SJSA1 (cell line): ENCODE measurements at places on chromosomes 5 and 9.

GRCh38 chr9:18159254-18159653 lies 314.7 kb upstream of the ADAMTSL1 start:
- H3K27ac ChIP-seq: no peak overlapping the region
- no peaks in the 10 kb centered on the region for H3K27me3 ChIP-seq
- H3K4me3 ChIP-seq: no peak overlapping the region
- no peaks in the 10 kb centered on the region for H3K4me1 ChIP-seq
- H3K36me3 ChIP-seq: no peaks in the 10 kb centered on the region
- DNase-seq: no peak

GRCh38 chr9:125366676-125367075 lies 105.0 kb downstream of the GAPVD1 start:
- no peak for DNase-seq
- H3K36me3 ChIP-seq: peaks cover 29% of the 10 kb centered on the region
- H3K4me3 ChIP-seq: no peak overlapping the region

GRCh38 chr9:136857581-136858412 lies 5.7 kb downstream of the MAMDC4 start:
- H3K27me3 ChIP-seq: no peaks in the 10 kb centered on the region
- no peak for DNase-seq
- H3K36me3 ChIP-seq: peaks cover 56% of the 10 kb centered on the region
- no peak overlapping the region for H3K4me3 ChIP-seq
- H3K4me1 ChIP-seq: no peaks in the 10 kb centered on the region

- no peak overlapping the region for H3K4me3 ChIP-seq
- no peak for DNase-seq
- no peak overlapping the region for H3K27ac ChIP-seq
- H3K36me3 ChIP-seq: no peaks in the 10 kb centered on the region
- no peaks in the 10 kb centered on the region for H3K4me1 ChIP-seq
These were observed 459.1 kb downstream of the SPOCK1 start for GRCh38 chr5:137040024-137040423.

- peaks cover 6% of the 10 kb centered on the region; the same call in 1 of the 2 replicates for H3K36me3 ChIP-seq
- DNase-seq: no peak
- peak overlapping the region; percentile 21; the same call in 1 of the 2 replicates for H3K27ac ChIP-seq
- H3K27me3 ChIP-seq: no peaks in the 10 kb centered on the region
These were observed 145.2 kb downstream of the EDIL3 start for GRCh38 chr5:84239494-84239893.

- DNase-seq: no peak
- H3K27me3 ChIP-seq: no peaks in the 10 kb centered on the region
- H3K4me3 ChIP-seq: no peak overlapping the region
- no peak overlapping the region for H3K27ac ChIP-seq
These were observed 416.6 kb downstream of the PLK2 start for GRCh38 chr5:58043032-58043945.

DNA sequence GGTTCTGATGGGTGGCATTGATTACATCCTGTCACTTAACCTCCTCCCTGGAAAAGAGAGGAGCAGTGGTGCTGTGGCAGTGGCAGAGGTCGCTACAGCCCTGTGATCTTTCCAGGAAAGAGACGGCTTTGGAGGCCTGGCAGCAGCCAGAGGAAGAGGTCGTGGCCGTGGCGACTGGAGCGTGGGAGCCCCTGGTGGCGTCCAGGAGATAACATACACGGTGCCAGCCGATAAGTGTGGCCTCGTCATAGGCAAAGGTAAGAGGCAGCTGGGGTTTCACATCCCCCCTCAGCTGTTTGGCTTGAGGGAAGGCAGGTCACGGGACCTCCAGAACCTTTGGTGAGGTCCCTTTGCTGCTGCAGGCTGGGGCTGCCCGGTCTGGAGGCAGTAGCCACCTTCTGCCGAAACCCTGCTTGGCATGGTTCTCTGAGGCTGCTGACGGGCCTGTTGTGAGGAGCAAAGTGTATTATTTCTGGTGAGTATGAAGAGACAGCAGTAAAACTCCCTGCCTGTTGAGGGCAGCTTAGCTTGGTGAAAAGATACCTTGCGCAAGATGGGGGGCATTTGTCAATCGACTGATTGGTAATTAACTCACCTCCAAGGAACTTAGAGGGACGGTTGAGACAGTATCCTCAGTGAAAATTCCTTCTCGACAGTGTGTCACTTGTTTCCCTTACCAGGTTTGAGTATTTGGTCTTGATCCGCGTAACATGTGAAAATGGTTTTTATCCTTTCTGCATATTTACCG lies 38.0 kb upstream of the PRDM12 start:
- H3K4me3 ChIP-seq: no peak overlapping the region
- H3K27ac ChIP-seq: no peak overlapping the region
- no peak for DNase-seq
- no peaks in the 10 kb centered on the region for H3K27me3 ChIP-seq
- H3K36me3 ChIP-seq: peaks cover 83% of the 10 kb centered on the region
- H3K4me1 ChIP-seq: no peaks in the 10 kb centered on the region

- no peak for DNase-seq
- H3K36me3 ChIP-seq: no peaks in the 10 kb centered on the region
- H3K27me3 ChIP-seq: 0 out of 2 replicates have a peak, but pooled peaks cover 2% of the 10 kb centered on the region
- H3K4me1 ChIP-seq: no peaks in the 10 kb centered on the region
- H3K27ac ChIP-seq: no peak overlapping the region
These were observed 11.0 kb downstream of the HAVCR1 start for GRCh38 chr5:157047898-157048297.

GRCh38 chr5:170334626-170335025 lies 37.0 kb upstream of the LCP2 start:
- H3K4me3 ChIP-seq: no peak overlapping the region
- DNase-seq: no peak
- H3K27me3 ChIP-seq: no peaks in the 10 kb centered on the region

DNA sequence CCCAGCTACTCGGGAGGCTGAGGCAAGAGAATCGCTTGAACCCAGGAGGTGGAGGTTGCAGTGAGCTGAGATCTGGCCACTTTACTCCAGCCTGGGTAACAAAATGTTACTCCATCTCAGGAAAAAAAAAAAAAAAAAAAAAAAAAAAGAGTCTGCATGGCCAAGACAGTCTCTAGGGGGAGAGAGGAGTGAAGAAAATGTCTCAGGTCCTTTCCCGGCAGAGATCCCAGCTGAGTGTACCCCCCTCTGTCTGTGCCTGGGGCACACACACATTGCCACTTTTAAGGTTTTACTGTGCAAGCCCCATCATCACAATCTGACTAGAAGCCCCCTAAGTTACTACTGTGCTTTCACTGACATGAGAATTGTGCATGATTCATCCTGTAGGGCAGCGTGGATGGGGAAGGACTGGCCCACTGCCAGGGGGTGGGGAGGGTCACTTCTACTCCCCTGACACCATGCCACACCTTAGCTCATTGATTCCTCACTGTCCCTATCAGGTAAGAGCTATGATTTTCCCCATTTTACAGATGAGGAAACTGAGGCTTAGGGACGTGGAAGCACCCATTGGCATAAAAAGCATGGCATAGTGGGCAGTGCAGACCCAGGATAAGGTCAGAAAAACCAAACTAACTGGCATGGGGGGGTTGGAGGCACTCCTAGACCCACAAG lies 102.3 kb upstream of the LARP1 start:
- no peaks in the 10 kb centered on the region for H3K27me3 ChIP-seq
- DNase-seq: no peak
- H3K27ac ChIP-seq: no peak overlapping the region
- no peaks in the 10 kb centered on the region for H3K36me3 ChIP-seq
- H3K4me1 ChIP-seq: no peaks in the 10 kb centered on the region
- no peak overlapping the region for H3K4me3 ChIP-seq

GRCh38 chr9:112535301-112535700 lies 48.7 kb downstream of the KIAA1958 start:
- 0 out of 2 replicates have a peak, but pooled peaks cover 5% of the 10 kb centered on the region for H3K4me1 ChIP-seq
- H3K36me3 ChIP-seq: no peaks in the 10 kb centered on the region
- DNase-seq: no peak
- no peaks in the 10 kb centered on the region for H3K27me3 ChIP-seq
- H3K4me3 ChIP-seq: no peak overlapping the region
- no peak overlapping the region for H3K27ac ChIP-seq

GRCh38 chr5:59666440-59667068 lies 227.0 kb downstream of the PDE4D start:
- peaks cover 7% of the 10 kb centered on the region for H3K4me1 ChIP-seq
- DNase-seq: no peak
- H3K27ac ChIP-seq: no peak overlapping the region
- H3K36me3 ChIP-seq: no peaks in the 10 kb centered on the region
- H3K27me3 ChIP-seq: no peaks in the 10 kb centered on the region
- H3K4me3 ChIP-seq: no peak overlapping the region

- no peak overlapping the region for H3K4me3 ChIP-seq
- peaks cover 10% of the 10 kb centered on the region for H3K4me1 ChIP-seq
- DNase-seq: peak; percentile 26
- no peaks in the 10 kb centered on the region for H3K27me3 ChIP-seq
- H3K36me3 ChIP-seq: no peaks in the 10 kb centered on the region
These were observed 11.2 kb downstream of the ACO1 start for GRCh38 chr9:32395510-32396216.
